ENCODE measurements at places on chromosomes 2 and 18.

GRCh38 chr18:23068011-23068410 is 67.3 kb upstream of the CABLES1 start:
- DNase-seq, result no peak

GRCh38 chr2:99974682-99975375 is 167.6 kb downstream of the AFF3 start:
- DNase-seq, result no peak

DNA sequence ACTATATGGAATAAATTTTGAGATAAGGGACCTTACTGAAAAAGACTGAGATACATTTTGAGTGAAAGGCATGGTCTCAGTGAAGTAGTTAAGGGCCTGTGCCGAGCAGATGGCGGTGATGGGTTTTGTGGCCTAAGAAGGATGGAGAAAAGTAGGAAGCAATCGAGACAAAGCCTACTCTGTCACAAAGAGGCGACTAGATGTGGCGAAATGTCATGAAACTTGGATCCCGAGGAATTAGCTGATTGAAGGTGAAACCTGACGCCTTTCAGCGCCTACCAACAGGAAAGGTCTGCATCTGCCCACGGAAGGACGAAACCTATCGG is 558 bp upstream of the CEP192 start:
- no peak for DNase-seq

DNA sequence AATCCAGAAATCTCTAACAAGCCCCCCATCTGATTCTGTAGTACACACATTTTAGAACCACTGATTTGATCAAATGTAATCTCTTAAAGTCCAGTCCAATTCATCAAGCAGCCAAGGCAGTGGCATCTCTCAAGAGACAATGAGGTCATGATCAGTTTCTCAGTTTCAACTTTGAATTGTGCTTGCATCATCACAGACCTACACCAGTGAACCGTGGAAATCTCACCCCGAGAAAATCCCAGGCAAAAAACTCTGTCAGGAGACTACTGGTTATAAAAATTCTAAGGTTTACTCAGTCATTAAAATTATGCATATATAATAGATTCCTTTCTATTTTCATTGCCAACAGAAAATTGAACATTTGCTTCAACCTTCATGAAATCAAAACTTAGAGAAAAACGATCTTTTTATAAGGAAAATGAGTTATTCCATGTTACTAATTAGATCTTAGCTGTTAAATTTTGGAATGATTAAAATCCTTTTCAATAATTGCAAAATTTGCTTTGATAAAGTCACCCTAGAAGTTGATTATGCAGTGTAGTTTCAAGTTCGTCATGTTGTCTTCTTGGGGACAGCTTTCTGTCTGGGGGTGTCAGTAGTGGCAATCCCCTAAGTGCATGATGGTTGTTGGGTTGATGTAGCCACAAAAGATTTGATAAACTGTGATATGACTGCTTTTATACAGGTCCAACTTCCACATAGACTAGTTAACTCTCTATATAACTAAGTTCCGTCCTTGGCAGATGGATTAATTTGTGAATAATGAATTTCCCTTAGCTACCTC is 235.0 kb downstream of the CAMKMT start:
- DNase-seq, result no peak

GRCh38 chr18:8162802-8163201 is 446.4 kb upstream of the RAB12 start:
- DNase-seq, result no peak

- DNase-seq, result no peak
These were observed 26.2 kb upstream of the XDH start for GRCh38 chr2:31440764-31441163.

DNA sequence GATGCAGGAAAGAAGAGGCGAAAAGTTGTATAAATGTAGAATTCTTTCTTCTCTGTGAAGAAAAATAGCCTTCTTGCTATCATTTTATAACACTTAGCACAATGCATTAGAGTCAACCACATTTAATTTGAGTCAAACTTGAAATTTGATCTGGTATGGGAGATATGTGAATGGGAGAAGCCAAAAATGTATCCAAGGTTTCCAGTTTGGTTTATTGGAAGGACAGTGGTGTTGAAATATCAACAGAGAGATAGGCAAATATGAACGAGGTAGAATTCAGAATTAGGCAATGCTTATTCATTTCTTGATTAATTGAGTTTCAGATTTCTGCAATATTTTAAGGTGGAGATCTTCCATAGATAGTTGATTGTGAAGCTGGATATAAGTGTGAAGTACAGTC is 991.9 kb upstream of the CHAC2 start:
- no peak for DNase-seq

- no peak for DNase-seq
These were observed 105.8 kb downstream of the MTCL1 start for GRCh38 chr18:8811115-8811514.

GRCh38 chr2:5520463-5520972 is 171.7 kb upstream of the SOX11 start:
- DNase-seq, result no peak

- peak; percentile 67 for DNase-seq
These were observed 128.3 kb upstream of the ATP5MC3 start for GRCh38 chr2:175309799-175310198.

DNA sequence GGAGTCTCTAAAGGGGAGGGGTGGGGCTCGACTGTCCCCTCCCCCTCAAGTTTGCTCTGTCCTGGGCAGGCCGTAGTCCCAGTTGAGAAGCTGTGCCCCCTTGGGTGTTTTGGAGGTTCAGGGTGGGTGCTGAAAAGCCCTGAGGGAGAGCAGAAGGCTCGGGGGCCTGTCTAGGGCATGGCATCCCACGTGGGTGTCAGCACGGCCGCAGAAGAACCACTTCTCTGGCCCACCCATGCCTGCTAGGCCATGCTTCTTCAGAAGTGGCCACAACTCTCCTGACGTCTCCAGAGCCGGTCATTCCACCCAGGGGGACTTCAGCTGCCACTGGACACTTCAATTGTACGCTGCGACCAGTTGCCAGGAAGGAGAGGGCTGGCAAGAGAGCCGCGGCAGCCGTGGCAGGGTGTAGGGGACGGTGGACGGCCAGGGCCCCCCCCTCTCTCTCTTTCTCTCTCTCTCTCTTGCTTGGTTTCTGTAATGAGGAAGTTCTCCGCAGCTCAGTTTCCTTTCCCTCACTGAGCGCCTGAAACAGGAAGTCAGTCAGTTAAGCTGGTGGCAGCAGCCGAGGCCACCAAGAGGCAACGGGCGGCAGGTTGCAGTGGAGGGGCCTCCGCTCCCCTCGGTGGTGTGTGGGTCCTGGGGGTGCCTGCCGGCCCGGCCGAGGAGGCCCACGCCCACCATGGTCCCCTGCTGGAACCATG is at the start of gene INPP5D:
TSS of gene INPP5D (plus strand) at position 546 of the 704 bp plus-strand sequence. CDS start at position 683, 137 bp downstream.
- DNase-seq, result peak; percentile 87

DNA sequence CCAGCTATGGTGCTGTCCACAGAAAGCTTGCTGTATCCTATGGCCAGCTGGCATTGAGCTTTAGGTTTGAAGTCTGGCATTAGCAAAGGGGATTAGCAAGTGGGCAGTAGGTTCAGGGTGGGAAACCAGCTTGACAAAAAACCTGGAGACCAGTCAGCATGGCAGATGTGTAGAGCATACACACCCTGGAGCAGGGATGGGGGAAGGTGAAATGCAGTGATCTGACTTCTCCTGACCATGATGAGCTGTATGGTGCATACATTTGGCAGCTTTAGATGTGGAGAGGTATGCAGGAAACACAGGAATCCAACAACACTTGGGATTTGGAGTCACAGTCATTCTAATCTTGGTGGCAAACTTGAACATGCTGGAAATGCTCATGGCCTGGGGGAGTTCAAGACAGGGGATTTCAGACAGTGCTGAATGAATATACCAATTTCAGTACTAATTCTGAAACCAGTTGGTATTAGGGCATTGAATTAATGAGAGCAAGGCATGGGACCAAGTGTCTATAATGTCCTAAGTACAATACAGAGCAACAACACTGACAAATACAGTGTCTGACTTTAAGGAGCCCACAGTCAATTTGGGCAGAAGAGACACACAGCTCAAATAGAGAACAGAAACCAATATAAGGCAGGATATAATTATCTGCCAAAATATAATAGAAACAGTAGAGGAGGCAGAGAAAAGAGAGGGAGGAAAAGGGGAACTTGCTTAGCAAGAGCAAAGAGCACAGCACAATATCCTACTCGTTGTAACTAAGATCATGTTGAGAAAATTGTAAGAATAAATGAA is 11.8 kb downstream of the ARHGAP15 start:
- DNase-seq, result no peak

DNA sequence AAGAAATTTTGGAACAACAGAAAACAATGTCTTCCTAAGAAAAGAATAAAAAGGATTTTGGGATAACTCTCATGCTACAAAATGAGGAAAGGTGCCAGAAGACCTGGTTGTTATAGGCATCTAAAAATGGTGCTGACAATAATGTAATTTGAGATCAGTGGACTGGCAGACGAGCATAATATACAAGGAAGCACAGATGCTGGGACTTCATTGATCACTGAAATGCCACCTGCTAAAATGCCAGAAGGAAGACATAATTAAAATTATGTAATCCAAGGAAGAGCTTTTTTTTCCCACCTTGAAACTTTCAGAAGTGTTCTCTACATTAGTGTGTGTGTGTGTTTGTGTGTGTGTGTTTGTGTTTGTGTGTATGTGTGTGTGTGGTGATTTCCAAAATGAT is 535.9 kb downstream of the XIRP2 start:
- DNase-seq, result no peak

- no peak for DNase-seq
These were observed 2008.4 kb upstream of the PIK3C3 start for GRCh38 chr18:39946623-39947061.

DNA sequence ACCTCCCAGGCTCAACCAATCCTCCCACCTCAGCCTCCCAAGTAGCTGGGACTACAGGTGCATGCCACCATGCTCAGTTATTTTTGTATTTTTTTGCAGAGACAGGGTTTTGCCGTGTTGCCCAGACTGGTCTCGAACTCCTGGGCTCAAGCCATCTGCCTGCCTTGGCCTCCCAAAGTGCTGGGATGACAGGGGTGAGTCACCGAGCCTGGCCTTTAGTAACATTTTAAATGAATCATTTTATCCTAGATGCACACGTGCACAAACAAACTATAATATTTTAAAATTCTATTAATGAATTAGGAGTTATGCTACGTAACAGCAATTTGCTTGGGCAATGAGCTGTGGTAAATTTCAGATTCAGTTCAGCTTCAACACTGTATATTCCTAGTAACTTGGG is 862.5 kb upstream of the ID2 start:
- no peak for DNase-seq

GRCh38 chr2:228827056-228827700 is 443.9 kb downstream of the PID1 start:
- no peak for DNase-seq

DNA sequence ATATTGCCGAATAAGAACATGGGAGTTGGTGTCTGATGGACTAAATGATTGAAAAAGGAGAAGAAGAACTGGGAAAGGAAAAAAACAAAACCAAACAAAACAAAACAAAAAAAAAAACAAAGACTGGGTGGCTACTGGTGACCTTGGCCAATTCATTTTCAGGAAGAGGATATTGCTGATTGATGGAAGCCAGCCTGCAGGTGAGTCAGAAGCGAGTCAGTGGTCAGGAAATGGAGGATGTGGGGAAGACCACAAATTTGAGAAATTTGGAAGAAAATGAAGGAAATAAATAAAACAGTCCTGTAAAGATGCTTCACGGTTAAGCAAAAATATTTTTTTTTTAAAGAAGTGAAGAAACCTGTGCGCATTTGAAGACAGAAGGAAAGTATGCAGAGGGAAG is 296.9 kb downstream of the ZNF521 start:
- no peak for DNase-seq

DNA sequence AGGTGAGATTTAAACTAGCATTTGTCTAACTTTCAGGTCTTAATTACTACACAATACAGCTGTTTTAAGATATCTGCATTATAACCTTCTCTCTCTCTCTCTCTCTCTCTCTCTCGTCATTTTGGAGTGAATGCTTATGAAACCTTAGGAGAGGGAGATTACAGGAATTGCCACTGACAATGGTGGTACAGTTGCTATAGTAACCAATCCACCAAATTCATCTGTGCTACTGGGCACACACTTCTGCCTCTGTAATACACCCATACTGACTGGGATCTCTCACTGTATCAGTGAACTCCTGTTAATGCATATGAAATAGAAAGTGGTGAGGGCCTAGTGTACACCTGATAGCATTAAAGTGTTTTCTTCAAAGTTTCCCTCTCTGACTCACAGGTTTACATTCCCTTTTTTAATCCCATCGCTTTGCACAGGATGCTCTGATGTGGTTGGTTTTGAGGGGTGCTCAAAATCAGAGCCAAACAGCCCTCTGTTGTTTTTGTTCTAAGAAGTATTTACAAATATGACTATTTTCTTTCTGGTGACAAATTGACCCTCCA is 13.1 kb downstream of the KLHL14 start:
- no peak for DNase-seq

- no peak for DNase-seq
These were observed 3.0 kb downstream of the SH2D6 start for GRCh38 chr2:85421260-85422071.

DNA sequence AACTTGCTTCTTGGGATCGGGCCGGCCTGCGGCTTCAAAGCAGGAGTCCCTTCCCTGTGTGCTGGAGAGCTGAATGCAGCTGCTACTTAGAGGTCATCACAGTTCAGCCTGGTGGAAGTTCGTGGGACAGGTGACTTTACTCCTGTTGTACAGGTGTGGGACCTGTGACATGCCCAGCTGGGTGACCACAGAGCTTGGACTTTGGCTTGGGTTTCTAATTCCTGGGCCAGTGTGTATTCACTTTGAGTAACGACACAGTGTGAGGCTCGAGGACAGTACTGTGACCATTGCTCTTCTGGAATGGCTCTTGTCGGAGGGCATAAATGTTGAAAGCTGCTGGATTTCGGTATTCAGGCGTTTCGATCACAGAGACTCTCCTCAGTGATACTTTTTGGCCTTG is 114.5 kb downstream of the STPG4 start:
- no peak for DNase-seq

GRCh38 chr2:132521341-132521740 is 104.7 kb downstream of the GPR39 start:
- no peak for DNase-seq

DNA sequence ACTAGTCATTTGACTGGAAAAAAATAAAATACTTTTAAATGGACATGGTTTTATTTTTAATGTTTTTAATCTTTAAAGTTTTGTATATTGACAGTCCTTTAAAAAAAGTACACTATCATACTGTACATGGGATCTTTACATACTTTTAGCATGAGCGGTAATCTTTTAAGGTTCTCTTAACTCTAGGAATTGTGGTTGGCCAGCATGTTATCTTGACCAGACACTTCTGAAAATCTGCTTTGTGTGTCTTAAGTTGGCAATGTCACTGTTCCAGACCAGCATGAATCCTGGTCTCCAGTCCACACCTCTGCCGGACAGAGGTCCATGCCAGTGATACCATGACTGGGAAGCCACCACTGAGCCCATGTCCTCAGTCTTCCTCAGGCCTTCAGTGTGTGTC is 17.7 kb downstream of the ITGB1BP1 start:
- no peak for DNase-seq

- DNase-seq, result peak; percentile 11
These were observed 798 bp downstream of the TANC1 start for GRCh38 chr2:158969162-158969714.

GRCh38 chr18:12742453-12742852 is 39.6 kb downstream of the PSMG2 start:
- DNase-seq, result no peak

- DNase-seq, result no peak
These were observed 81.6 kb upstream of the SALL3 start for GRCh38 chr18:78898066-78898465.

- DNase-seq, result no peak
These were observed 108.7 kb downstream of the EN1 start for GRCh38 chr2:118738524-118739308.
